ENCODE measurements at places on chromosomes 16 and 17. TPM values are rescaled to one million over a fixed set of nuclear protein-coding genes. Genes with fewer than 3 reads are reported as not detected.

Gene ESRP2
- 1.9 TPM for total RNA-seq

Gene TP53TG3B
- not detected for total RNA-seq

Gene IL4R
- total RNA-seq = 162 TPM

Gene DHRS11
- 7.4 TPM for total RNA-seq

Gene PLD6
- 7.8 TPM for total RNA-seq

Gene ZNF646
- 8.1 TPM for total RNA-seq

Gene MYH3
- 2.6 TPM for total RNA-seq

Gene TRPV2
- 12.1 TPM for total RNA-seq

Gene ITGB3
- 12.1 TPM for total RNA-seq

Gene NDE1
- 11.9 TPM for total RNA-seq

Gene GAST
- total RNA-seq = not detected

Gene UNC13D
- 11.3 TPM for total RNA-seq

Gene KRTAP4-5
- total RNA-seq = not detected

Gene GNG13
- not detected for total RNA-seq

Gene EME1
- not detected for total RNA-seq

Gene CES1
- total RNA-seq = 50.6 TPM

Gene FBXW10
- total RNA-seq = 0.19 TPM

Gene KCNH4
- total RNA-seq = not detected

Gene NOL3
- 31.3 TPM for total RNA-seq

Gene RHBDL3
- 1.1 TPM for total RNA-seq

Gene CLDN6
- not detected for total RNA-seq

Gene HBQ1
- not detected for total RNA-seq

Gene ACSM3
- 14.1 TPM for total RNA-seq
